ENCODE measurements at places on chromosomes 16 and 17. TPM values are rescaled to one million over a fixed set of nuclear protein-coding genes. Genes with fewer than 3 reads are reported as not detected.

- H3K36me3 ChIP-seq = no peaks in the 10 kb centered on the region
- no peak for DNase-seq
- no peaks in the 10 kb centered on the region for H3K4me1 ChIP-seq
- no peaks in the 10 kb centered on the region for H3K27me3 ChIP-seq
- peak overlapping the region; percentile 62 for H3K27ac ChIP-seq
- no peak overlapping the region for H3K4me3 ChIP-seq
Observed at GRCh38 chr17:77223642-77224420, 83.1 kb downstream of the SEC14L1 start.

DNA sequence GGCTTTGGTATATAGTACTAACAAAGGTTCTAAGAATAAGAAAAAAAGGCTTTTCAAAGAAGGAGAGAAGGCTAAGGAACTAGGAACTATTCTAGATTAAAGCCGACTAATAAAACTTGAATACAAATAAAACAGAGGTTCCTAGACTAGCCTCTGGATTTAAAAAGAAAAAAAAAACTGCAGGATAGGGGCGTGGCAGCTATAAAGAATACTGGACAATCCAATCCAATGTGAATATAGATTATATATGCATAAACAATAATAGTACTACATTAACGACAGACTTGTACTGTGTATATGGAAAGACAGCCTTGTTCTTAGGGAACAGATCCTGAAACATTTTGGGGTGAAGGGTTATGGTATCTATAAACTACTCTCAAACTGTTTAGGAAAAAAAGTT is 23.9 kb upstream of the ANKFY1 start:
- no peak overlapping the region for H3K27ac ChIP-seq
- H3K4me3 ChIP-seq = no peak overlapping the region
- H3K4me1 ChIP-seq = no peaks in the 10 kb centered on the region

DNA sequence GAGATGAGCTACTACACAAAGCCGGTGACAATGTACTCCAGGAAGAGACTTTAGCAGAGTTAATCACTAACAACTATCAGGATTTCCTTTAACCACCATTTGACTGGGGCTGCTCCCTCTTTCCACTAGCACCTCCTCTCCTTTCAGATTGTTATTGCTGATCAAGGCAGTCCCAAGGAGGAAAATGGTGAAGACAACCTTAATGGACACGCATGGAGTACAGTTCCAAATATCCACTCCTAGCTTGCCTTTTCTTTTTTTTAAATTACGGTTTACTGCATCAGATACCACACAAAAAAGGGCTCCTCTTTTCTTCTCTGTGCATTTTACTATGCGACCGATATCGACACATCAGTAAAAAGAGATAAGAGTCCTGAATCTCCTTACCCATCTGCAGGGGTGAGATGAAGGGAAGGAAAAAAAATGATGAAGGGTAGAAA is 30.9 kb downstream of the FAM222B start:
- H3K4me3 ChIP-seq = peak overlapping the region; percentile 86
- peak overlapping the region; percentile 94 for H3K27ac ChIP-seq
- H3K36me3 ChIP-seq = no peaks in the 10 kb centered on the region
- no peaks in the 10 kb centered on the region for H3K27me3 ChIP-seq
- H3K4me1 ChIP-seq = peaks cover 5% of the 10 kb centered on the region

DNA sequence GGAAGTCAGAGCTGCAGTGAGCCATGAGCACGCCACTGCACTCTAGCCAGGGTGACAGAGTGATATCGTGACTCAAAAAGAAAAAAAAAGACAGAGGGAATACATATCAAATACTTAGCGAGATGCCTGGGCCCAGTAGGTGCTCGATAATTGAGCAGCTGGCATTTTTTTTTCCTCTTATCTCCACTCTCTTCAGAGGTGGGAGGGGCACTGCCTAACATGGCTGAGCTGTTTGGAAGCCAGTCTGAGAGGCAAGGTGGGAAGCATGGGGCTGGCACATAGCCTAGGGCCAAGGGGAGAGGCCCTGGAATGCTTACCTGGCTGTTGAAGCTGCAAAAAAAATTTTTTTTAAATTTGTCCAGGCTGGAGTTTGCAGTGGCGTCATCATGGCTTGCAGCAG is 38.4 kb downstream of the HIC1 start:
- H3K27me3 ChIP-seq = no peaks in the 10 kb centered on the region
- H3K4me3 ChIP-seq = no peak overlapping the region
- no peak for DNase-seq
- H3K27ac ChIP-seq = no peak overlapping the region

GRCh38 chr17:82406131-82406671 is 11.9 kb upstream of the HEXD start:
- DNase-seq = no peak
- H3K36me3 ChIP-seq = no peaks in the 10 kb centered on the region
- no peaks in the 10 kb centered on the region for H3K27me3 ChIP-seq
- no peak overlapping the region for H3K4me3 ChIP-seq
- no peaks in the 10 kb centered on the region for H3K4me1 ChIP-seq

- no peaks in the 10 kb centered on the region for H3K4me1 ChIP-seq
- no peak for DNase-seq
- H3K4me3 ChIP-seq = no peak overlapping the region
- H3K27ac ChIP-seq = no peak overlapping the region
- no peaks in the 10 kb centered on the region for H3K36me3 ChIP-seq
Observed at GRCh38 chr16:35711435-35711834, 2252.0 kb downstream of the TP53TG3F start.

DNA sequence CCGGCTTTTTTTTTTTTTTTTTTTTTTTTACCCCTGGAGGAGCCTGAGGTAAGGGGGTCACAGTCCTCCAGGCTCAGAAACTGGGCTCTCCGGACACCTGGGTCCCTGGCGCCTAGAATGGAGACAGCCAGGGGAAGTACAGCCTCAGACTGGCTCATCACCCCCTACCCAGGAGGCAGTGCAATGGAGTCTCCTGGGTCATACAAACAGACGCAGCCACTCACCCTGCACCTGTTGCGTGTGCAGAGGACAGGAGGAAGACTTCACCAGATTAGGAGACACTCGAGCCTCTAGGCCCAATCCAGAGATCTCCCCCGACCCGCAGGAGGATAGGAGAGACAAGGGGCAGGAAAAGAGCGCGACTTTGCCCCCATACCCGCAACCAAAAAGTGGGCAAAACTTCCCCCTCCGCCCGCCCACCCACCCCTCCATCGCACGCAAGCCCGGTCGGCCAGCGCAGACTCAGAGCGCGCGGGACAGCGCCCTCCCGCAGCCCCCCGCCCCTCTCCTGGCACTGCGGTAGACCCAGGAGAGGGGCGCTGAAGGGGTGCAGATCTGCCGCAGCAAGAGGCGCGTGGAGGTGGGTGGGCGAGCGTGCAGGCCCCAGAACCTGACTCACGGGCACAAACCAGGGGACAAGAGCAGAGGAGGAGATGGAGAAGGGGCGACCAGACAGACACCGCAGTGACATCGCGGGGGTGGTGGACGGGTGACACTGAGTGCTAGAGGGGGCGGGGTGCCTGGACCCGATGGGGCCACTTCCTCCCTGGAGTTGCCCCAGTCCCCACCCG is 900 bp downstream of the HAP1 start:
- H3K36me3 ChIP-seq = no peaks in the 10 kb centered on the region
- H3K27me3 ChIP-seq = peaks cover 11% of the 10 kb centered on the region

GRCh38 chr16:24624102-24624501 is 84.7 kb downstream of the RBBP6 start:
- H3K27ac ChIP-seq = no peak overlapping the region
- no peaks in the 10 kb centered on the region for H3K4me1 ChIP-seq
- DNase-seq = no peak
- H3K36me3 ChIP-seq = no peaks in the 10 kb centered on the region
- H3K4me3 ChIP-seq = no peak overlapping the region

DNA sequence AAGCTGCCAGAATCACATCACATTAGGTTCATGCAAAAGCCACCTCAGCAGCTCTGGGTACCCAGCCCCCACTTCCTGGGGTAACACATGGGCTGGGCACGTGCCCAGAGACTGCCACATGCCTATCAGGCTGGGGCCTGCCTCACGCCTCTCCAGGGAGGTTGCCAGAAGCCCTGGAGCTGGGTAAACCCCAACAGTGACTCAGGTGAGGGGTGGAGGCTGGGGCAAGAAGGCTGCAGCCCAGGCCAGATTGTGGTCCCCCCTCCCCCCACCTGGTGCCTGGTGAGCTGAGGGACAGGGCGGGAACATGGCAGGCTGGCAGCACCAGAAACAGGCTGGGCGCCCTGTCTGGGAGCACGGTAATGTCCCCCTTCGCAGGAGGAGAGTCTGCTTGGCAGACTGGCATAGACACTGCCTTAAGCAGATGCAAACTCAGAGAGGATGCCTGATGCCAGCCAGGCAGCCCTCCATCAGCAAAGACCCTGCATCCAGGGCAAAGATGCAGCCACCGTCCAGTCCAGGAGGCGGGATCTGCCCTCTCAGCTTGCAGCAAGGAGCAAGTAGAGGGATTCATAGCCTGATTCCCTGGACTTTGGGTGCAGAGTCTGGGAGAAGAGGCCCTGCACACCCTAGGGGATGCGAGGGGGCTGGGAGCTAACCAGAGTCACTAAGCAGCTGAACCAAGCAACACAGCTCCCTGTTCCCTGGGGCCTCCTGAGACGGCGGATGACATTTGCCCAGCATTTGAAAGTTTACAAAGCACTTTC is 28.8 kb downstream of the NGFR start:
- no peak overlapping the region for H3K4me3 ChIP-seq
- H3K4me1 ChIP-seq = peaks cover 5% of the 10 kb centered on the region
- H3K27me3 ChIP-seq = no peaks in the 10 kb centered on the region

- DNase-seq = no peak
- no peaks in the 10 kb centered on the region for H3K36me3 ChIP-seq
- H3K27me3 ChIP-seq = no peaks in the 10 kb centered on the region
Observed at GRCh38 chr16:68283801-68284598, 19.7 kb downstream of the SLC7A6 start.

- DNase-seq = no peak
- H3K4me1 ChIP-seq = no peaks in the 10 kb centered on the region
- H3K27ac ChIP-seq = no peak overlapping the region
- H3K27me3 ChIP-seq = no peaks in the 10 kb centered on the region
Observed at GRCh38 chr17:37708008-37708615, 36.7 kb downstream of the HNF1B start.

DNA sequence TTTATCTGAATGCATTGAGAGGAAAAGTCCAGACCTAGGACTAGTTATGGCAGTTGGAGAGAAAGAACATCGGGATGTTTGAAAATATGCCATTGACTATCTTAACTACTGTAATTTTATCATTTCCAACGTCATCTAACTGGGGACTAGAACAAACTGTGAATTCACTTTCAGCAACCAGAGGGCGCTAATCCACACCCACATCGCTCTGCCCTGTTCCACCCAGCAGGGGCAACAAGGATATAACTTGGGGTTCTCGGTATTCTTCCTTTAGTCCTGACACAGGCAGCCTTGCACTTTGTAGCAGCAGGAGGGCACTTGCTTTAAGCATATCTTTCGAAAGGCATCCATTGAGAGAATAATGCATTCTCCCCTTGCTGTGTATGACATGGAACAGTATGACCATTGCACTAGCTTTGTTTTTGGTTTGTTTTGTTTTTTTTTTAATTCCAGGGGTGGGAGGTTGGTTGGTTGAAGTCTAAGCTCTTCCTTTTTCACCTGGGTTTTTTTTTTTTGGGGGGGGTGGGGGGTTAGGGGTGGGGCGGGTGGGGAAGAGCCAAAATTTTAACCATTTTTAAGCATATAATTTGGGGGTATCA is 31.5 kb downstream of the SIAH1 start:
- H3K36me3 ChIP-seq = peaks cover 3% of the 10 kb centered on the region
- no peaks in the 10 kb centered on the region for H3K4me1 ChIP-seq
- DNase-seq = peak; percentile 50
- no peak overlapping the region for H3K27ac ChIP-seq

- no peaks in the 10 kb centered on the region for H3K27me3 ChIP-seq
- no peaks in the 10 kb centered on the region for H3K4me1 ChIP-seq
- no peaks in the 10 kb centered on the region for H3K36me3 ChIP-seq
- DNase-seq = no peak
Observed at GRCh38 chr16:50932348-50932935, 190.6 kb downstream of the CYLD start.

GRCh38 chr17:79907850-79908249 is 68.6 kb upstream of the CBX4 start:
- DNase-seq = no peak
- no peaks in the 10 kb centered on the region for H3K36me3 ChIP-seq
- H3K27me3 ChIP-seq = no peaks in the 10 kb centered on the region
- H3K4me3 ChIP-seq = no peak overlapping the region

- no peak overlapping the region for H3K4me3 ChIP-seq
- H3K27me3 ChIP-seq = no peaks in the 10 kb centered on the region
- no peaks in the 10 kb centered on the region for H3K4me1 ChIP-seq
- no peak for DNase-seq
- no peaks in the 10 kb centered on the region for H3K36me3 ChIP-seq
- H3K27ac ChIP-seq = no peak overlapping the region
Observed at GRCh38 chr16:89368604-89369249, 121.6 kb downstream of the ANKRD11 start.

Gene ADGRG1
- total RNA-seq = 9.0 TPM

Gene CFAP97D1
- not detected for total RNA-seq

Gene GSE1
- total RNA-seq = 128 TPM

Gene DHRS7C
- not detected for total RNA-seq
